ENCODE measurements at places on chromosomes 5 and 9.

- no peak for DNase-seq
These were observed 126.5 kb upstream of the CDH18 start for GRCh38 chr5:20114526-20114925.

DNA sequence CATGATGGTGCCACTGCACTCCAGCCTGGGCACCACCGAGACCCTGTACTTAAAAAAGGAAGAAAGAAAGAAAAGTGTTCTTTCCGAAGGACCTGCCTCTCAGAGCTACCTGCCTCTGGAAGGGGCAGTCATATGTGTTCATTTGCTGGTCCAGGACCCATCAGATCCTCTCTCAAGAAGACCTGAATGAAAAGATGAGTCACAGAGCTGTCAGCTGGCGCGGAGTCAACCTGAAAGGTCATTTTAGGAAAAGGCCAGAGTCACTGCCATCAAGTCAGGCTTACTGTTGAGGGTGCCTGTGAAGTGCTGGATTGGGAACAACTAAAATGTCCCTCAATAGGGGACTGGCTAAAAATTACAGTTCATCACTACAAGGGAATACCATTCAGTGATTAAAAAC lies 14.9 kb upstream of the HRH2 start:
- no peak for DNase-seq

GRCh38 chr9:73151653-73152542 lies at the start of gene ANXA1:
Gene ANXA1 (plus strand): TSS chr9:73151865. CDS start chr9:73158536, 6,671 bp downstream.
- no peak for DNase-seq

- DNase-seq = no peak
These were observed 69.6 kb upstream of the PJA2 start for GRCh38 chr5:109479260-109479860.

GRCh38 chr9:98521141-98521540 lies 187.6 kb downstream of the GABBR2 start:
- no peak for DNase-seq

- DNase-seq = no peak
These were observed 96.1 kb downstream of the WDR41 start for GRCh38 chr5:77396017-77396416.
